ENCODE measurements at places on chromosomes 1 and 21.

- DNase-seq, result no peak
Observed at GRCh38 chr1:6185635-6186382, 5.7 kb upstream of the CHD5 start.

- DNase-seq, result no peak
Observed at GRCh38 chr1:23793018-23793781, 2.3 kb downstream of the LYPLA2 start.

- no peak for DNase-seq
Observed at GRCh38 chr1:215022741-215023141, 59.8 kb upstream of the KCNK2 start.

DNA sequence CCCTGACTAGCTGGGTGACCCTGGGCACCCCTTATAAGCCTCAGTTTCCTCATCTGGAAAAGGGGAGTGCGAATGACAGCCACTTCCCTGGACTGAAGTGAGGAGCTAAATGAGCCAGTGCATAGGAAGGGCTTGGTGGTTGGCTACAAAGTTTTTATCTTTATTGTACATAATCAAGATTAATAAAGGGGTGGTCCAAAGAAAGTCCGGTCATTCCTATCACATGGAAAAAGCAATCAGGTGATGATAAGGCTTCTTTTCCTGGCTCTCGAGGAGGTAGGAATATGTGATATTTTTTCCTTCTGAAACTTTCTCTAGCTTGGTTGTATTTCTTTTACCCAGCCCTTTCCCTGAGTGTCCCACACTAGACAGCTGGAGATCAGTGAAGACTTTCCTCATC lies 56.5 kb downstream of the TMCO4 start:
- DNase-seq, result no peak

DNA sequence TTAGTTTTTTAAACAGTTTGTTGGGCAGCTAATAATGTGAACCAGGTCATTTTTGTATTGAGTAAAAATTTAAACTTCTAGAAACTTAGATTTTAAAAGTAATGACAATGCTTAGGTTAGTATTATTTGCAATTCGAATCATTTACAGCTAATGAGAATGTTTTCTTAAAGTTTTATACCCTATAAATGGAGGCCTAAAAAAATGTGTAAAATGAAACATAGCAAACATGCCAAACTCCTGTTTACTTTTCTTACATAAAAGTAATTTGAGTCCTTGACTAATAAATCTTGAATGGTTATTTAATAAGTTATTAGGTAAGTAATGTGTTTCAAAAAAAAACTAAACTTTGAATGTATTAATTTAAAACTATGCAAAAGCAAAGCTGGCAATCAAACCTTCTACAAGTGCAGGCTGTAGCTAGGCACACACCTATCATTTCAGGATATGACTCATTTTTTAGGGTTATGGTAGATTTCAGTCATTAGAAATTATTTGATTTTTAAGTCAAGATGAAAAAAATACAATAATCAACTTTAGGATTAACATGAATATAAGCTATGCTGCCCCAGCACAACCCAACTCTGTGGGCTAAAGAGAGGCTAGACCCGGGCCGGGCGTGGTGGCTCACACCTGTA lies 41.5 kb downstream of the CLSTN1 start:
- DNase-seq, result no peak

DNA sequence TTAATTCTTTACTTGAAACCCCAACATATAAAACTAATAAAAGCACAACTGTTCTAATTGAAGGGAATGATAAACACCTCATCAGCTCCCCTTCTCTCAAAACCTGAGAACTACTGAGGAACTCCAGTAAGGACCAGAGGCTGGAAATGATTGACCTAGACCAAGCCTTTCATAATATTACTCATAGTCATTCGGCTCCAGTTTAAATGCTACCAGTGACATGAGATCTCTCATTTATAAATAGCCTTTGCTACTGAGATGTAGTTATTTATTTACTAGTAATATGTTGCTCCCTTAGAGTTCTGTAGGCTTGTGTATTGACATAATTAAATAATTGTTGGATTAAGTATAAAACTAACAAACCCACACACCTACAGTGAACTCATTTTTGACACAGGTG lies 209.8 kb upstream of the PRMT6 start:
- no peak for DNase-seq

GRCh38 chr1:99268021-99268420 lies 3.7 kb downstream of the PLPPR4 start:
- DNase-seq, result no peak

- DNase-seq, result no peak
Observed at GRCh38 chr1:117851687-117852086, 77.7 kb downstream of the GDAP2 start.

- DNase-seq, result no peak
Observed at GRCh38 chr21:35470522-35470921, 421.4 kb upstream of the RUNX1 start.

All from NCI-H2081 treated with DMSO at 0.1 percent for 48 hours (cell line).